Left lung (tissue), 14 donors: ENCODE measurements at places on chromosomes 3 and 15. TPM values are rescaled to one million over a fixed set of nuclear protein-coding genes. Genes with fewer than 3 reads are reported as not detected.

The SLC6A20 gene
- 17.0 TPM for total RNA-seq

The UCN2 gene
- total RNA-seq, result not detected

- no peak for DNase-seq
Measured at GRCh38 chr3:140006331-140006730, 71.3 kb downstream of the CLSTN2 start.

DNA sequence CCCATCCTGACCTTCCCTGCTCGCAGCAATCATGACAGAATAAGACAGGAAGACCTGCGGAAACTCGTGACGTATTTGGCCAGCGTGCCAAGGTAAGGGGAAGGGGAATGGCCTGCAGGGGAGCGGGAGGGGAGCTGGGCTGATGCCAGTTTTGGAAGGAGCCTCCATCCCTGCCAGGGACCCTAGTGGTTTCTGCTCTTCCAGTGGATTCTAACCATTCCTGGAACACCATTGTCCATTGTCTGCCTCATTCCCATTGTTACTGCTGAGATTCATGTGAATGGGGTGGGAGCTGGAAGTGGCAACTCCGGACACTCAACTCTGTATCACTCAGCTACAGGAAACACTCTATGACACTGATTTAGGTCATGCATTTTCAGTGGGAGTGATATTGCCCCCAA is 242.9 kb upstream of the ROPN1 start:
- DNase-seq, result no peak

DNA sequence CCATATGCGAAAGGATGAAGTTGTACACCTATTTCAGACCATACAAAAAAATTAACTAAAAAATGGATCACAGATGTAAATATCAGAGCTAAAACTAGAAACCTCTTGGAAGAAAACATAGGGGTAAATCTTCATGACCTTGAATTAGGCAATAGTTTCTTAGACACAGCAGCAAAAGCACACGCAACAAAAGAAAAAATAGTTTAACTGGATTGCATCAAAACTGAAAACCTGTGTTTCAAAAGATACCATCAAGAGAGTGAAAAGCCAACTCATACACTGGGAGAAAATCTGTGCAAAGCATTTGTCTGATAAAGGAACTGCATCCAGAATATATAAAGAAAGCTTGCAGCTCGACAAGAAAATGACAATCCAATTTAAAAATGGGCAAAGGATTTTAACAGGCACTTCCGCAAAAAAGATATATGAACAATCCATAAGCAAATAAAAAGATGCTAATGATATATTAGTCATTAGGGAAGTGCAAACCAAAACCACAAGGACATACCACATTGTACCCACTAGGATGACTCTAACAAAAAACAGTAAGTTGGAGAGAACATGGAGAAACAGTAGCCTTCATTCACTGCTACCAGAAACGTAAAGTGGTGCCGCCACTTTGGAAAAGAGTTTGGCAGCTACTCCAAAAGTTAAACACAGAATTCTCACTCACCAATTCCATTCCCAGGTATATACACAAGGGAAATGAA is 263.1 kb downstream of the ADAMTS17 start:
- no peak for DNase-seq

- DNase-seq, result no peak
Measured at GRCh38 chr3:193768070-193768394, 175.0 kb downstream of the OPA1 start.
